ENCODE measurements at places on chromosomes 1 and 21.

DNA sequence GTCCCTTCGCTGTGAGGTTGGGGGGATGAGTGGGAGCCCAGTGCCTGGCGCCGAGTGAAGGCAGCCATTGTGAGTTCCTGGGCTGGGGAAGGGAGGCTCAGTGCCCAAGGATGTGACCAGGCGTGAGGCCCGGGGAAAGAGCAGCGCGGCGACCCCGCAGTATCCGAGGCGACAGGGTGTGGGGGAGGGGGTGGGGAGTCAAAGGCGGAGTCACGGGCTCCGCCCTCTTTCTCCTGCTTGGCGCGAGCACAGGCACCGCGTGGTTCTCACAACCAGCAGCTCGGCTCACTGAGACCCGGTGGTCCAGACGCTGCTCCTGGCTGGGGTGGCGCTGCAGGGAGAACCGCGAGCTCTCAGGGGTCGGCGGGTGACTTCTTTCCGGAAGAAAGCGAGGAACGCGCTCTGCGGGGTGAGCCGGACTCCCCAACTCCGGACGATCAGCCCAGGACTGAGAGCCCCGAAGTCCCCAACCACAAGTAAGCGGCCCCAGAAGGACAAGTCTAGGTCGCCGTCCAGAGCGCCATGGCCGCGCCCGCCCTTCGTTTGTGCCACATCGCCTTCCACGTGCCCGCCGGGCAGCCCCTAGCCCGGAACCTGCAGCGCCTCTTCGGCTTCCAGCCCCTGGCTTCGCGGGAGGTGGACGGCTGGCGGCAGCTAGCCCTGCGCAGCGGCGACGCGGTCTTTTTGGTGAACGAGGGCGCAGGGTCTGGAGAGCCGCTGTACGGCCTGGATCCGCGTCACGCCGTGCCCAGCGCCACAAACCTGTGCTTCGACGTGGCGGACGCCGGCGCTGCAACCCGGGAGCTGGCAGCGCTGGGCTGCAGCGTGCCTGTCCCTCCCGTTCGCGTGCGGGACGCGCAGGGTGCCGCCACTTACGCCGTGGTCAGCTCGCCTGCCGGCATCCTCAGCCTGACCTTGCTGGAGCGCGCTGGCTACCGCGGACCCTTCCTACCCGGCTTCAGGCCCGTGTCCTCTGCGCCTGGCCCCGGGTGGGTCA, at the start of gene HPDL:
Gene HPDL, plus strand, starts transcription at position 269 of the 997 bp plus-strand sequence. Its CDS starts 254 bp downstream, at position 523.
- peak; percentile 95 for DNase-seq

DNA sequence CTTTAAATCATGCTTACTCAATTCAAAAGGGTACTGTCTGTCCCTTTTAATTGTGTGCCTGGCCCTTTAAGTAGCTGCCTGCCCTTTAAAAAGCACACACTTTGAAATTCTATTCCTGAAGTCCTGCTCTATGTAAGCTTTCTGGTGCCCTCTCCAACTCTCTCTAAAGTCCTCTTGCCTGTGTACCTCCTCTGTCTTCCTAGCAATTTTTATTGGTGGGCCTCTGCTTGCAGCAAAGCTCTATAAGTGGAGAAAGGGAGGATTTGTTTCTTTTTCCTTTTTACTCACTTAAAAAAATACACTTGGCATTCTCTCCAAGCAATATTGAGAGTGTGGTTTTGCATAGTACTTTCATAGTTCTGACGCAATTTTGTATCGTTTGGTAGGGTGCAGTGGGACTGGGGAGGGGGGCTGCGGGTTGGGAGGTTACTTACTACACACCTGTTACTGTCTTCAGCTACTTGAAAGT, 135.4 kb downstream of the LMO4 start:
- peak; percentile 67 for DNase-seq

DNA sequence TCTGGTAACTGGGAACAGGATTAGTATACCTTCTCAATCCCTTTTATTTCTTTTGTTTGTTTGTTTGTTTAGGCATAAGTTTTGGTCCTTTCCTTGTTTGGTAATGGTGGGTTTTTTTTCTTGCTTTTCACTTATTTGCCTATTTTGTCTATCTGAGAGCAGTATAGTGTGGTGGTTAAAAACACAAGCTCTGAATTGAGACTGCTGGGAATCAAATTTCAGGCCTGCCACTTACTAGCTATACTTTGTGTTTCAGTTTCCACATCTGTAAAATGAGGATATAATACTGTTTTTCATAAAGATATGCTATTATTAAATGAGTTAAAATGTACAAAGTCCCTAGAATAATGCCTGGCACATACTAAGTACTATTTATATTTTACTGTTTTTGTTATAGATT, 81.6 kb upstream of the IVNS1ABP start:
- no peak for DNase-seq

- no peak for DNase-seq
These were observed 182.4 kb downstream of the TRABD2B start for GRCh38 chr1:47814612-47815395.

DNA sequence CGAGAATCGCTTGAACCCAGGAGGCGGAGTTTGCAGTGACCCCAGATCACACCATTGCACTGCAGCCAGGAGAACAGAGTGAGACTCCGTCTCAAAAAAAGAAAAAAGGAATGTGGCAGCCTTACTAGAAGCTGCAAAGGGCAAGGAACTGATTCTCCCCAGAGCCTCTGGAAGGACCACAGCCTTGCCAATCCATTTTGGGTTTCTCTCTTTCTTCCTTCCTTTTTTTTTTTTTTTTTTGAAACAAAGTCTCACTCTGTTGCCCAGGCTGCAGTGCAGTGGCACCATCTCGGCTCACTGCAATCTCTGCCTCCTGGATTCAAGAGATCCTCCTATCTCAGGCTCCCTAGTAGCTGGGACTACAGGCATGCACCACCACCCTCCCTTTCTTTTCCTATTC, 9.9 kb upstream of the IFNGR2 start:
- no peak for DNase-seq

- DNase-seq: no peak
These were observed 610.3 kb upstream of the TMPRSS15 start for GRCh38 chr21:19013916-19014315.

DNA sequence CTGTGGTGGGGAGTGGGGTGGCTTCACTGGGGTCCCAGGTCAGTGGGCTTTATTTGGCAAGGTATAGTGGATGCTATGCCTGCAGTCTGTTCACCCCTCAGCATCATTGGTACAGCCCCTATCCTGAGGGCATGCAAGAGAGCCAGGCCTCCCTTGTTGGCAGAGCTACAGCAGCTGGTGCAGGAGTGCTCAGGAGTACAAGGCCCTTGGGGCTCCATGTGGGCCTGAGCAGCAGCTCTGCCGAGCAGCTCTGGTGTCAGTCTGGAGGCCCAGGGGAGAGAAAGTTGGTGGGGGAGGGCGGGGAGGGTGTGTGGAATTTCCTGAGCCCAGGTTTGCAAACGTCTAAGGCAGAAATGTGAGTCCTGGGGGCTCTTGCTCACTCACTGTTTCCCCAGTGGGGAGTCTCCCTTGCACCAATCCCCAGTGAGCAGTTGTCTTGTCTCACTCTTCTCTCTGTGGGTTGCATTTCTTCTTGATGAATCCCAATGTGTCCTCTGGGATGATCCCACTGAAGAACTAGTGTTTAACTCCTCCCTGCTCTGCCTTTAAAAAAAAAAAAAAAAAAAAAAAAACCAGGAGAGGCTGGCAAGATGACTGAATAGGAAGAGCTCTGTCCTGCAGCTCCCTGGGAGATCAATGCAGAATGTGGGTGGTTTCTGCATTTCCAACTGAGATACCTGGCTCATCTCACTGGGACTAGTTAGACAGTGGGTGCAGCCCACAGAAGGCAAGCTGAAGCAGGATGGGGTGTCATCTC, 39.5 kb upstream of the CYP4X1 start:
- no peak for DNase-seq

DNA sequence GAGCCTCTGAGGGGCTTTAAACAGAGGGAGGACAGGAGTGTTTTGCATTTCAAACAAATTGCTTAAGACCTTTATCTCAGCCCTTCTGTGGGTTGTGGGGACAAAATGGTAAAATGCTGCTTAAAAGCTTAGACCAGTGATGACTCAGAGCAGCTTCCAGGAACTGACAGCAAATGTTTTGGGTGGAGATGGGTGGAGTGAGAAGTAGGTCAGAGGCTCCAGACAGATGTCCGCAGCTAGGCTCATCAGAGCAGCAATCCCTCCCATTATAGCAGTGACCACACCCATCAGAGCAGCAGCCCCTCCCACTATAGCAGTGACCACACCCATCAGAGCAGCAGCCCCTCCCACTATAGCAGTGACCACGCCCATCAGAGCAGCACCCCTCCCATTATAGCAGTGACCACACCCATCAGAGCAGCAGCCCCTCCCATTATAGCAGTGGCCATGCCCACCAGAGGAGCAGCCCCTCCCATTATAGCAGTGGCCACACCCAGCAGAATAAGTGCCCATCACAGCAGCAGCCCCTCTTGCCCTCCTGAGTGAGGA, 532.2 kb downstream of the MATN1 start:
- no peak for DNase-seq

- no peak for DNase-seq
These were observed 532.8 kb downstream of the MATN1 start for GRCh38 chr1:30190511-30191153.

DNA sequence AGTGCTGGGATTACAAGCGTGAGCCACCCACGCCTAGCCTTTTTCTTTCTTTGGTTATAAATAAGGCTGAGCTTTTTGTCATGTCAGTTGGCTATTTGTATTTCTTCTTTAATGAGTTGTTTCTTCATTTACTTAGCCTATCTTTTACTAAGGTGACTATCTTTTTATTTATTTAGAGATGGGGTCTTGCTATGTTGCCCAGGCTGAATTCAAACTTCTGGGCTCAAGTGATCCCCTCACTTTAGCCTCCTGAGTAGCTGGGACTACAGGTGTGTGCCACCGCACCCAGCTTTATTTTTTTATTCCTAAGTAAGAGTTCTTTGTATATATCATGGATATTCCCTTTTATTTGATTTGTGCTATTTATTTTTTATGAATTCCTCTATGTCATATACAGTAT, 11.9 kb downstream of the DMBX1 start:
- DNase-seq: no peak

GRCh38 chr1:42730002-42730401, 10.0 kb downstream of the CLDN19 start:
- DNase-seq: no peak

- DNase-seq: no peak
These were observed 4.9 kb downstream of the TOMM40L start for GRCh38 chr1:161230762-161231161.
